Activated CD4-positive, alpha-beta T cell treated with anti-CD3 and anti-CD28 coated beads for 1 hour (primary cell): ENCODE measurements at places on chromosomes 1 and 21.

GRCh38 chr1:51898090-51898734, 19.7 kb upstream of the NRDC start:
- DNase-seq, result no peak

DNA sequence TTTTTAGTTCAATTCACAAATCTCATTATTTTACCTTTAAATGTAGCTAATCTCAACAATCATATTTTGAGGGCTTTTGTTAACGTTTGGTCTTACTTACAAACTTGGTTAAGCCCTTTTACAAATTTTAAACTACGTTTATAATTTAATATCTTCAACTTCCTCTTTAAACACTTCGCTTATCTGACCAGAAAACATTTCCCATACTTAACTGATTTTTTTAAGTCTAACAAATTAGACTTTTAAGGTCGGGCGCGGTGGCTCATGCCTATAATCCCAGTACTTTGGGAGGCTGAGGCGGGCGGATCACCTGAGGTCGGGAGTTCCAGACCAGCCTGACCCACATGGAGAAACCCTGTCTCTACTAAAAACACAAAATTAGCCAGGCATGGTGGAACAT, 300.9 kb downstream of the LMX1A start:
- DNase-seq, result no peak

DNA sequence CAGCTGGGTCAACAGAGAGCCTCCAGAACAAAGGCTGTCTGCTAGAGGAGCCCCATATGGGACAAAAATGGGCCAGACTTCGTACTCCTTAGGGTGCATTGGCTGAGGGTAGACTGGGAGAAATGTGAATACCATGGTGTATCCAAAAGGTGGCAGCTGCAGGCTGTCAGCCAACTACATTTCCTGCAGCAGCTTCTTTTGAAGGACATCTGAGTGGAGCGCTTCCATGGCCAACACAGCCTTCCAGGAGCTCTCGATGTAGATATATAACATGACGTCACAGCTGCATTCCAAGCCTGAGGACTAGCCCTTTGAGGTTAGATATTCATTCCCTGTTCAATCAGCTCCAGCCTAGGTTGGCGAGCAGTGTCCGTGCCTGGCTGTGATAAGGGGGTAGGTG, 107.7 kb downstream of the MAB21L3 start:
- no peak for DNase-seq

- no peak for DNase-seq
These were observed 681.5 kb downstream of the MATN1 start for GRCh38 chr1:30041741-30042437.

- no peak for DNase-seq
These were observed 102.0 kb downstream of the FMN2 start for GRCh38 chr1:240193679-240194078.
